NCI-H1694 (cell line): ENCODE measurements at places on chromosomes 5 and 9.

DNA sequence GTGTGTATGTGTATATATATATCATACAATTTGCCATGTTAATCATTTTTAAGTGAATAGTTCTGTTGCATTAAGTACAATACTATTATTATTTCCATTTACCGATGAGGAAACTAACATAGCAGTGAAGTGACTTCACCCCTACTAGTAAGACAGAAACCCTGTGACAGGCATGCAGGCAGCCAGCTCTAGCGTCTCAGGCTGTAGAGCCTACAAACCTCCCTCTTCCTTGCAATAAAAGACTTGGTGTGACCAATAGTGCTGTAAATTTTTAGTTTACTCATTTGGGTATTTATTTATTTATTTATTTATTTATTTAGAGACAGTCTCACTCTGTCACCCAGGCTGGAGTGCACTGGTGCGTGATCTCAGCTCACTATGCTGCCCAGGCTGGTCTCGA, 24.7 kb downstream of the FNBP1 start:
- DNase-seq: no peak

- DNase-seq: no peak
Observed at GRCh38 chr9:15239816-15240215, 67.2 kb downstream of the TTC39B start.

GRCh38 chr5:39624268-39624886, 199.6 kb upstream of the DAB2 start:
- DNase-seq: no peak

GRCh38 chr9:27496135-27496504, 28.0 kb upstream of the IFNK start:
- DNase-seq: no peak

GRCh38 chr5:25823330-25823873, 1178.6 kb upstream of the CDH10 start:
- DNase-seq: no peak

- DNase-seq: no peak
Observed at GRCh38 chr9:125446561-125447094, 185.0 kb downstream of the GAPVD1 start.

DNA sequence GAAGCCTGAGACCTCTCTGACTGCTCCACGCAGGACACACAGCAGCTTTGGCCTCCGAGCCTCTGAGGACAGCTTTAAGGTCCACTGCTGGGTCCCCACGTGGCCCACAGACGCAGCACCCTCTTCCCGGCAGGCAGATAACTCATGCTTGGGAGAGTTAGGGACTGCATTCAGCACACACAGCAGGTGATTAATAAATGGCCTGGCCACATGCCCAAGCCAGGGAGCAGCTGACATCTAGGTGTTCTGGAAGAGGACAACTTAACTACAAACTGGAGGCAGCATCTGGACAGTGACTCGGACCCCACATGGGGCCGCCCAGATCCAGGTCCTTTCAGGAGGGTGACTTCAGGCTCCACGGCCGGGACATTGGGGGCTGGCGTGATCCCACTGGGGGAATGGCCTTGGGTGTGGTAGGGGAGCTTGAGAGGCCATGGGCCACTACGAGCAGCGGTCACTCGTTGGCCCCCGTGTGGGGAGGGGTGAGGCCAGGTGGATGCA, 11.3 kb downstream of the NINJ1 start:
- DNase-seq: no peak

- no peak for DNase-seq
Observed at GRCh38 chr5:148497757-148498156, 114.0 kb downstream of the FBXO38 start.

DNA sequence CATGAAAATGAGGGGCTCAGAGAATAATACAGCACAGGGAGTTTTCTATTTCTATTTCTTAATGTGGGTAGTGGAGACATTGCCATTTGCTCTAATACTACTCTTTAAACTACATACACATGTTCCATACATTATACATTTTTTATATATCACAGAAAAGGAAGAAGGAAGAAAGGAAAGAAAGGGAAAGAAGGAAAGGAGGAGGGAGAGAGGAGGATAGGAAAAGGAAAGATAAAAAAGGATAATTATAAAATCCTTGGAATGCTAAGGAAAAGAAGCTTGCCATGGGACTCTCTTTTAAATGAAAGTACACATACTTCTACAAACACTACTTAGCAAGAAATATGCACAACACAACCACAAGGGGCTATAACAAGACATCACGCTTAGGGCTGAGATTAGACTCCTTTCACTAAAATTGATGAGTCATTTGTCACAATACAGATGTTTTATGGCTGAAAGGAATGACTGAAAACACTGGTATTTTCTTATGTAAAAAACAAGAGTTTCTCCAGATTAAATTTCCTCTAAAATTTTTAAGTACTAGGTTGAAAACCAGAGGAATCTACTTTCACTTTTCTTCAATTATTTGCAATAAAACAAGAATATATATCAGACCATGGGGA, 219.8 kb downstream of the ARL15 start:
- DNase-seq: peak; percentile 37

DNA sequence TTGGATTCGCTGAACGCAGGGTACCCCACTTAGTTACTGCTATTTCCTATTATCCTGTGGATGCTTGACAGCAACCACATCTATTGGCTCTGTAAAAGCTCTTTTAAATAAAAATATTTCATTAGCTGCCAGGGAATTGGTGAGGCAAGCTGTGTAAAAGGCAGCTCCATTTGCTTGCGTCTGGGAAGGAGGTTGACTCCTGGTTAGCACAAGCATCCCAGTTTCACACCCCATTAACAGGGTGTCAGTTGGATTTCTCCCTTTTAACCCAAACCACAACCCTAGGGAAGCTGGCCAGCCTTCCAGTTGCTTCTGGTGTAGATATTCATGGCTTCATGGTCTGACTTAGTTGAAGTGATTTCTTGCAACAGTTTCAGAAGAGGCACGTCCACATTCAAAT, 151.0 kb downstream of the GPBP1 start:
- no peak for DNase-seq

DNA sequence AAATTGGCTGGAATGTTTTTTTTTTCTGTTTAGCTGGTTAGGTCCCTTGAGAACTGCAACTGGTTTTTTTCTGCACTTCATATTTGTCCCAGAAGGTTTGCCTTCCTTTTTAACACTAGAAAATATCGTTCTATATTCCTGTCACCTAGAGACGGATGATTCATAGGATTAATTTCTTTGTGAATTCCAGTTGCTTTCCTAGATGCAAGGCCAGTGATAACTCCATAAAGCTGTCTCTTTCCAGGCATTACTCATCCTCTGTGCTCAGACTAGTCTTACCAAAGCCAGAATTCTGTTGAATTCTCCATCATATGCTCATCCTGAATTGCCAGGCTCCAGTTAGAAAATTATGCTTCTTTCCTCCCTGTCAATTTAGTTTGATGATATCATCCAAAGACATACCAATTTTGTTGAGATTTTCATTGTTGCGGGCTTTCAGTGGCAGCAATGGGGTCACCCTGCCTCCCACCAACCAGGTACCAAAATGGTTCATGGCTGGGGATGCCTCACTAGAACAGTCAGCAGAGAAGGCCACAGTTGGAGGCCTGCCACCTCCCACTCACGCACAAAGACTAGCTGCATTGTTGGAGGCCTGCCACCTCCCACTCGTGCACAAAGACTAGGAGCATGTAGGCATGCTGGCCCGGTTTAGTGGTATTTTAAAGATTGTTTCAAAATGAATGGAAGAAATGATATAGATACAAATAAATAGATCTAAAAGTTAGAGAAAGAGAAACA, 8.5 kb downstream of the BAAT start:
- DNase-seq: no peak

GRCh38 chr5:149636861-149637246, 55.6 kb downstream of the ARHGEF37 start:
- peak; percentile 51 for DNase-seq

- no peak for DNase-seq
Observed at GRCh38 chr5:132228241-132229035, 785 bp upstream of the P4HA2 start.

GRCh38 chr9:22285066-22285465, 161.6 kb upstream of the DMRTA1 start:
- DNase-seq: no peak

DNA sequence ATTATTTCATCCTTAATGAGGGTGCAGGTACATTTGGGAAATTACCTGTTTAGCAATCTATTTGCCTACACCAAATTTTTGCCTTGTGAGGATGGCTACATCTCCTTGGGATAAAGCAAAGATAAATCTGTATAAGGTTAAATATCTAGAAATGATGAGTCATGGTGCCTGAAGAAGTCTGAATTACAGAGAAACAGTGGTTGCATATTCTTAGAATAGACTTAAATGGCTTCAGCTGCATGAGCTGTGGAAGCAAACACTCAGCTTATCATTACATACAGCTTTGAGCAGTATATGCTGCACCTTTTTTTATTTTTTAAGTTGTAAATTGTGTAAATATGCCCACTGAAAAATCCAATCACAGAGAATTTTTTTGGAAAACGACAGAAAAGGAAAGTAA, 153.5 kb downstream of the RAPGEF6 start:
- DNase-seq: no peak

DNA sequence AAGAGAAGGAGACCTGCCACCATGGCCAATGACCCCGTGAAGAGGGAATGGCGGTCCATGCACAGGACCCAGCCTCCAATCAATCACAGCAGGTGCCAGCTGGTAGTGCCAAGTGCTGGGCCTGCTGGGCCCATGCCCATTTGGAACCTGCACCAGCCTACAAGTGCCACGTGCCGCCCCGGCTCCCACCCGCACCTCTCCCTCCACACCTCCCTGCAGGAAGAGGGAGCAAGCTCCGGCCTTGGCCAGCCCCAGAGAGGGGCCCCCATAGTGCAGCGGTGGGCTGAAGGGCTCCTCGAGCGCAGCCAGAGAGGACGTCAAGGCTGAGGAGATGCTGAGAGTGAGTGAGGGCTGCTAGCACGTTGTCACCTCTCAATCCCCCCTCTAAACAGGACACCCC, 37.8 kb upstream of the NPR3 start:
- no peak for DNase-seq

- DNase-seq: no peak
Observed at GRCh38 chr9:72400866-72401265, 35.9 kb upstream of the ZFAND5 start.

- no peak for DNase-seq
Observed at GRCh38 chr5:89303033-89303480, 420.1 kb upstream of the MEF2C start.

DNA sequence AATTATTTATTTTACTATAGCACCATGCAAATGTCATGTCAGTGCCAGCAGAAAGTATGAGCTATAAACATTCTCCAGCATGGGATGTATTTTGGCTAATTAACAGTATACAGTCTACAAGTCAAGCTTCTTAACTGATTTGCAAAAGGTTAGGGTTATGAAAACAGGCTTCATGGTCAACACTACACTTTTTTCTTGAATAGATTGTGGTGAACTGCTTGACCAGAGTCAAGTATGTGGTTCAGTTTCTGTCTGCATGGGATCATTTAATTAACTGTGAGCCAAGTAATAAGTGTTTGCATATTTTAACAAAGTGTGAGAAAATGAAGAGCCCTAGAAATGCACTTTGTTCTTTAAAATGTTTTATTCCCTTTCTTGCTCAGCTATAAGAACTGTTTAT, 14.5 kb upstream of the GNAQ start:
- DNase-seq: no peak

GRCh38 chr5:102832445-102832844, 77.3 kb downstream of the PAM start:
- no peak for DNase-seq

- no peak for DNase-seq
Observed at GRCh38 chr5:51104556-51104955, 278.7 kb upstream of the ISL1 start.

DNA sequence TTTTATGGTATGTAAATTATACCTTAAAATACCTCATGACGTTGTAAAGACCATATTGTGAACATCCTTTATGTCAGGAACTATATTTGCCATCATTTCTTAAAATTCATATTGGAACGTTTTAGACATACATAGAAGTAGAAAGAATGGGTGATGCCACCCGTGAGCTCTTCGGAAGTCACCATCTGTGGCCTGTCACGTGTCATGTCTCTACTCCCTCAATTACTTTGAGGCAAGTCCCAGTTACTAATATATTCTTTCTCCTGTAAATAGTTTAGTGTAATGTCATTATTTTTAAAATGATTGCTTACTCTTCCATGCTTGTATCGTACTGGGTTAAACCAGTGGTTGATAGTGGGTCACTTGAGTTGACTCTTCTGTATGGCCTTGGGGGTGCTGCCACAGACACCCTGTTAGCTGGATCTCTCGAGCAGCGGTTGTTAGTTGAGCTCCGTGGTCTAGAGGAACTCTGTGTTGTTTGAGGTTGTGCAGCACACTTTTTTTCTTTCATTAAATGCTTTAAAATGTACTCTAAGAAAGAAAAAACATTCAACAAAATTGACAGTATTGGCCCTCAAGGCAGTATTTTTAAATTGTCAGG, 66.2 kb downstream of the TRIO start:
- no peak for DNase-seq

- DNase-seq: no peak
Observed at GRCh38 chr5:139847790-139848507, 52.3 kb downstream of the PSD2 start.

GRCh38 chr5:9512457-9512856, 33.4 kb downstream of the SEMA5A start:
- no peak for DNase-seq

- DNase-seq: no peak
Observed at GRCh38 chr9:69472101-69472620, 147.1 kb downstream of the ENTREP1 start.

GRCh38 chr9:132369421-132369820, 14.6 kb upstream of the SETX start:
- DNase-seq: no peak

DNA sequence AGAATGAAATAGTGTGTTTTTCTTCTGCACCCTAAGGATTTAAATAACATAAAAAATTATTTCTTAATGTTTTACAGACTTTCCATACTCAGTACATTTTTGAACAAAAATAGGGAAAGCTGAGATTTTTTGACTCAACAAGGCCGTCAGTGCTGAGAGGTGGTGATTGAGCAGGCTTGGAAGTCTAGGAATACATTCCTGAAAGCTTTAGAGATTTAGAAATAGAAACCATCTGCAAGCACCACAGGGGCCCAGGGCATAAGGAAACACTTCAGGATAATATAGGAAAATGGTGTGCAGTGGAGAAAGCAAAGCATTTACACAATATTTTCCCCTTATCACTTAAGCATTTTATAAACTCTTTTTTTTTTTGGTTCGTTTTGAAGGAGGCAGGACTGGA, 5.2 kb downstream of the BASP1 start:
- DNase-seq: no peak

- DNase-seq: peak; percentile 92
Observed at GRCh38 chr5:55146543-55147151, 13.3 kb upstream of the GPX8 start.

DNA sequence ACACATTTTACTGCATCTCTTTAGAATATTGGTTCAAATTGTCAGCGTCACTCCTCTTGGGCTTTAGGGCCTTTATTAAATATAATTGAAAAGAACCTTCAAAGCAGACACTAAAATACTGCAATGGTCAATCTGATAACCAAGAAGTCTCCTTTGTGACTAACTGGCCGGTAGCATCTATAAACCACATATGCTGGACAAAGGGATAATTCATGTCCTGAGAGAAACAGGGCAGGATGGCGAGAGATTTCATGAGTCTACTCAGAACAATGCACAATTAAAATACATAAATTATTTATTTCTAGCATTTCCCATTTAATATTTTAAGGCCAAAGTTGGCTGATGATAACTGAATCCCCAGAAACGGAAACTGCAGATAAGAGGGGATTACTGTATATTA, 1083.4 kb upstream of the CDH18 start:
- no peak for DNase-seq

GRCh38 chr5:65068410-65068809, 299.7 kb downstream of the CWC27 start:
- no peak for DNase-seq

- peak; percentile 1 for DNase-seq
Observed at GRCh38 chr9:69757996-69758675, 1.7 kb downstream of the PTAR1 start.
